ENCODE measurements at places on chromosomes 7 and 10.
A peak's percentile ranks its signal among the peaks of the same experiment; 100 is the strongest.

DNA sequence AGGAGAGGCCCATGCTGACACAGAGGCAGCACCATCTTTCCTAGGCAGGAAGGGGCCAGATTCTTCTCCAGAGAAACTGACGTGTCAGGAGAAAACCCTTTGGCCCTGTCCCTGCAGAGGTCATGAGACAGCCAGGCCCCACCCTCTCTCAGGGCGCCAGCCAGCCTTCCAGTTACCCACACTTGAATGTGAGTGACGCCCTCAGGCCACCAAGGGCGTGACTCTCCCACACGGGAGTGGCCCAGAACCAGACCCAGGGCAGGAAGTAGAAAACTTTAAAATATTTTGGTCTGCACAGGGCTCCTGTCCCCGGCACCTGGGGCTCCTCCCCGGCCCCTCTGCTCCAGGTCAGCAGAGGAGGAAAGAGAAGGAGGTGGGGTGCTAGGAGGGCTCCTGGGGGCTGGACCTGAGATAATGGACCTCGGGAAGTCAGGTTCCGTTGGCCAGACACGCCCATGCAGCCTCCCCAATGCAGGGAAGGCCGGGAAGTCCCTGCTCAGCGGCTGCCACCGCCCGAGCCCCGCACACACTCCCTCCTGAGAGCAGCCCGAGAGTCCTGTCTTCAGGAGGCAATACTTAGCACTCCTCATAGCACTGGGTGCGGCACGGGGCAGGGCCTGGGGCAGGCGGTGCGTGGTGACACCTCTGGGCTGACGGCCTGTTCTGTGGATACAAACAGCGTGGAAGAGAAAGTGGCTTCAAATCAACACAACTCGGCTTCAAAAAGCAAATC, 67.0 kb upstream of the CFAP46 start:
- no peak for DNase-seq

DNA sequence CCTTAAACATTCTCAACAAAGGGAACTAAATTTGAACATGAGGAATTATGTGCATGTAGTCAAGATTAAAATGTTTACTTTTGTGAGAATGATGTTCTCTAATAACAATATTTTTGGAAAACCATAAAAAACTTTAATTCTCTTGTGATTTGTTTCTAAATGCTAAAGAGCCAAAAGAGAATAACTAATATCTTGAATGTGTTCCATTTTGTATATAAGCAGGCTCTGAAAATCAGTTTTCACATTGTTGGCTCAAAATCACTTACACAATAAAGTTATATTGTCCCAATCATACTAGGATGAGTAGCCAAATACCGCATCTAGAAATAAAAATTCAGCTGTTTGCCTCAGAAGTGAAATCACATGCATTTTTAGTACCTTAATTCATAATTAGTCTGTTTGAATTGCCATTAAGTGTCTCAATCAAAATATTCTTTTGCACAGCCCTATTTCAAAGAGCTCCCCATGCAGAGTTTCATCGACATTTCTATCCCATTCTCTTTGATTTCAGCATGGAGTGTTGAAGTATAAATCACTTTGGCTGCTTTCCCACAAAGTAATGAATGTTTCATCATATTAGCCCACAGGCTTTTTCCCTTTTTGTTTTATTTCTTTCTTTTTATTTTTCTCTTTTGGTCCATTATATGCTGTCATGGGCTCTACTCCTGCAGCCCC, 420.3 kb upstream of the POM121L12 start:
- no peak for DNase-seq

- DNase-seq: no peak
These were observed 20.5 kb upstream of the JAZF1 start for GRCh38 chr7:28201131-28201530.

GRCh38 chr7:110187877-110188554, 902.9 kb upstream of the LRRN3 start:
- no peak for DNase-seq

DNA sequence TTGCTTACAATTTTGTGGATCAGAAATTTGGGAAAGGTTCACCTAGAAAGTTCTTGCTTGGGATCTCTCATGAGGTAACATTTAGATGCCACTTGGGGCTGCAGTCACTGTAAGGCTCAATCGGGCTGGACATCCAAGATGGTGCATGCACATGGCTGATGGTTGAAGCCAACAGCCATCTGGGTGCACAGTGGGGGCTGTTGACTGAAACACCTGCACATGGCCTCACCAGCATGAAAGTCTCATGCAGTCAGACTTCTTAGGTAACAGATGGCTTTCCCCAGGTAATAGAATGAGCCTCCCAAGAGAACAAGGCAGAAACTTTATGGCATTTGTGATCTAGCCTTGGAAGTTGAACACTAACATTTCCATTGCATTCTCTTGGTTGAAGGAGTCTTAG, 740.7 kb upstream of the AUTS2 start:
- DNase-seq: no peak

DNA sequence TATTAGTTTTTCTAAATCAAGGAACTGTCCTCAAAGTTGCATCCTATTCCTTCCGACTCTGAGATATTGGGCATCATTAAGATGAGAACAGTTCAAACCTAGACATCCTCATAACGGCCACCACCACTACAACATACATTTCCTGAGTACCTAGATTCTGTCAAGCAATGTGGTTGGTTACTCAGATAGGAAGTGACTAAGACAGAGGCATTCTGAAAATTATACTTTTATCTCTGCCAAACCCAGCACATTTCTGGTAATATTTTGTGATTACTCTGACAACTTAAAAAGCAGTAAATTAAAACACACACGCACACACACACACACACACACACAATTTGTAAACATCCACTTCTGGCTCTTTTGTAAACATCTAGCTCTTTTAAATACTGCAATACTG, 291.2 kb upstream of the MEOX2 start:
- DNase-seq: no peak

DNA sequence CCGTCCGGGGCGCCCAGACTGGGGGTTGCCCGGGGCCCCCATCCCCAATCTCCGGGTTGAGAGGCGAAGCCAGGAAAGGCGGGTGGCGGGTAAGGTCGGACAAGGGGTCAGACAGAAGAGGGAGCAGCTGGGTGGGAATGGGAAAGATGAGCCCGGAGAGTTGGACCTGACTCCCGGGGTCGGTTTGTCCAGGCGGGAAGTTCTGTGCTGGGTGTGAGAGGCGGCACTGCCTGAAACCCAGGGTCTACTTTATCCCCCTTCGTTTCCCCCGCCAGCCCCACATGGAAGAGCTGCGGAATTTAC, 675 bp downstream of the SLC4A2 start:
- DNase-seq: no peak

GRCh38 chr7:156979711-156980110, 30.2 kb downstream of the NOM1 start:
- no peak for DNase-seq

DNA sequence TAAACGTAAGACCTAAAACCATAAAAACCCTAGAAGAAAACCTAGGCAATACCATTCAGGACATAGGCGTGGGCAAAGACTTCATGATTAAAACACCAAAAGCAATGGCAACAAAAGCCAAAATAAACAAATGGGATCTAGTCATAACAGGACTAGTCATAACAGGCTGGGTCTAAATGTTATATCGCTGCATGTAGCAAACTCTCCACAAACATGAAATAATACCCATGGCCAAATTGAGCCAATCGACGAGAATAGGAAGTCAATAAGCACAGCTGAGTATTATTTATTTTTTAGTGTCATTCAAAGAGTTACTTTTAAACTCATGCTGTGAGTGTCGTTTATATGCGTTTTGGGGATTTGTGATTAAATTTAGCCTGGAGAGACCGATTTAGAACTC, 225.1 kb downstream of the TFEC start:
- DNase-seq: no peak

- DNase-seq: peak; percentile 80
These were observed at the start of gene UBE2H for GRCh38 chr7:129952653-129953560. TSS of gene UBE2H (minus strand) at chr7:129952960. CDS start at chr7:129952555, 405 bp downstream.

DNA sequence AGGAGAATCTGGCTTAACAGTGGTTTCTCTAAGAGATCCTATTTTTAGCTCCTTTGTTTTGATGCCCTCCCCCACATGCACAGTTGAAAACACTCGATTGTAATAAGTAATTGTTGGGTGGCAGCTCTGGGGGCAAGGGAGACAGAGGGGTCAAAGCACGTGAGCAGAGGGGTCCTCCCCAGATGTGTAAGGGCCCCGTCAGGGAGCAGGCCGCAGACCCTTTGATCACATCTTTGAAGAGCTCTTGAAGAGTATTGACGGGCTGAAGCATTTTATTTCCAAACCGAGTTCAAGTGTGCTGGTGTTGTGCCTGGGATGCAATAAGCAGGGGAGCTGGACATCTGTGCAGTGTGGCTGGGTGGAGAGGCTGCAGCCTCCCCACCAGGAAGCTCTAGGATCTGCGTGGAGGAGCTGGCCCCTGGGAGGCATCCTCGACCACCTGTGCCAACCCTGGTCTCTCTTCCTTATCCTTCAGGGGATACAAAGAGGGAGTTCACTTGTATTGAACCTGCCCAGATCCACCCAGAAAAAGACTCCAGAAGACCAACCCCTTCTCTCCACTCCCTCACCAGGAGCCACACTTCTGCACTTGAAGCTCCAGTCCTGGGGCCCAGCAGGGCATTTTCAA, 473.0 kb upstream of the MGMT start:
- no peak for DNase-seq

GRCh38 chr7:2860627-2861133, 16.6 kb upstream of the GNA12 start:
- no peak for DNase-seq

- DNase-seq: no peak
These were observed 71.2 kb upstream of the DUSP5 start for GRCh38 chr10:110426294-110427181.

DNA sequence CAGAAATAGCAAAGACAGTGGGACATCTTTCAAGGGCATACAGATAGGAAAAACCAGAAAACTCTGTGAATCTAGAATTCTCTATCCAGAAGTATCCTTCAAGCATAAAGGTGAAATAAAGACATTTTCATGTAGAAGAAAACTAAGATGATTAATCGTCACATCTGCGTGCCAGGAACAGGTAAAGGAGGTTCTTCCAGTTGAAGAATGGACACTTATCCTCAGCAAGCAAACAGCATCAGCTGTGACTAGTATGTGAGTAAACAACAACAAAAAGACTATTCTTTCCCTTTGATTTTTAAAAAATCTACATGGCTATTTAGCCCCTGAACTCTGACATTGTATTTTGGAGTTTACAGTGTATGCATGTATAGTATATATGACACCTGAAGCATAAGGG, 124.9 kb downstream of the LRMDA start:
- no peak for DNase-seq

DNA sequence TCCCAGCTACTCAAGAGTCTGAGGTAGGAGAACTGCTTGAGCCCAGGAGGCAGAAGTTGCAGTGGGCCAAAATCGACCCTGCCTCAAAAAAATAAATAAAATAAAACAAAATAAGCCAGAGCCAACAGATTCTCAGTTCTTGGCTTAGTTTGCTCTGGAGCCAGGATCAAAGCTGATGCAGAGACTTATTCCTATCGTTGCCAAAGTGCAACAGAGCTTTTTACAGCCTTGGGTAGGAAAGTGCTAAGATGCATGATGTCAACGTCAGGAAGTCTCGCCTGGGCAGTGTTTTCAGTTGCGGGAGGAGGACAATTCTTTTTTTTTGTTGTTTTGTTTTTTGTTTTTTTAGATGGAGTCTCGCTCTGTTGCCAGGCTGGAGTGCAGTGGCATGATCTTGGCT, 43.8 kb upstream of the CYTH3 start:
- no peak for DNase-seq

DNA sequence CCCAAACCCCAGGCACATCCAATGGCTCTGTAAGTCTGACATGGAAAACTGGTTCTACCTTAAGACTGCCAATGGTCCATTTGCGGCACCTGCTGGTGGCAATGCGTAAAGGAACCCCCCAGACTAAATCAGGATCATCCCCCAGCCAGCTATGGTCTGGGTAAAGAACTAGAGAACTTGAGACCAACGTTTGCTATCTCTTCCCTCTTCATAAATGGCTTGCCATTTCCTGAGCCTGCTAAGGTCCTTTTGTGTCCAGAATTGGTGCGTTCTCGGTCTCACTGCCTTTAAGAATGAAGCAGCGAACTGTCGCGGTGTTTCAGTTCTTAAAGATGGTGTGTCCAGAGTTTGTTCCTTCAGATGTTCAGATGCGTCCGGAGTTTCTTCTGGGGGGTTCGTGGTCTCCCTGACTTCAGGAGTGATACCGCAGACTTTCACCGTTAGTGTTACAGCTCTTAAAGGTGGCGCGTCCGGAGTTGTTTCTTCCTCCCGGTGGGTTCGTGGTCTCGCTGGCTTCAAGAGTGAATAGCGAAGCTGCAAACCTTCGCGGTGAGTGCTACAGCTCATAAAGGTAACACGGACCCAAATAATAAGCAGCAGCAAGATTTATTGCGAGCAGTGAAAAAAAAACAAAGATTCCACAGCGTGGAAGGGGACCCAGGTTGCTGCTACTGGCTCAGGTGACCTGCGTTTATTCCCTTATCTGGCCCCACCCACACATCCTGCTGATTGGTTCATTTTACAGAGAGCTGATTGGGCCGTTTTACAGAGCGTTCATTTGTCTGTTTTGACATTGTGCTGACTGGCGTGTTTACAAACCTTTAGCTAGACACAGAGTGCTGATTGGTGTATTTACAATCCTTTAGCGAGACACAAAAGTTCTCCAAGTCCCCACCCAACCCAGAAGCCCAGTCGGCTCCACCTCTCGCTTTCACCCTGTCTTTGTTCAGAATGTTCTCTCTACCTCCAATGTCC, 95.4 kb downstream of the ELMO1 start:
- DNase-seq: peak; percentile 30

DNA sequence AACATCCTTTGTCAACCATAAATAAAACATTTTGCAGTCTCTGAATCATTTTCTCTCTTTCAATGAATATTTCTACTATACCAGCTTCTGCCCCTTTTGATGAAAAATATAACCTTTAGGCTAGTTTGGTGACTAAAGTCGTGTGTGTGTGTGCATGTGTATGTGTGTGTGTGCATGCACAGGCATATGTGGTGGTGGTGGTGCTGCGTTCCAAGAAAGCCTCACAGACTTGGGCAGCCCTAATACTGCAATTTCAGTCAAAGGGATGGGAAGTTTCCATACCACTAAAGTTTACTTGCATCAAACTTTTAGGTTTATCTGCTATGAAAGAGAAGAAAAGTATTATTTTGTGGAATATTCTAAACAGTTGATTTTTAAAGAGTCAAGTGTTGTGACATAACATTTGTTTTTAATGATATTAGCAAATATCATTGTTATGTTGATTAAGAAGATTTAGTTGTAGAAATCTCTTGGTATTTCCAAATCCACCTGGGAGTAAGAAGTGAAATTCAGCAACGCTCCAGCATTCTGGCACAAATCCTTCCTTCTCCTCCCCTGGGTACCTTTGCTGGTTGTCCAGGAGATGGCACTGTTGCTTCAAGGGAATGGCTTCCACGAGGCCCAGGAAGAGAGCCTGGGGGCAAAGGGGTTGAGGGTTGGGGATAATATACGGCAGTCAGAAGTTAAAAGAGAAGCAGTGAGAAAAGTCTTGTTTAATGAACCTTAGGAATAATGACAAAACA, 41.5 kb downstream of the ASB4 start:
- no peak for DNase-seq

DNA sequence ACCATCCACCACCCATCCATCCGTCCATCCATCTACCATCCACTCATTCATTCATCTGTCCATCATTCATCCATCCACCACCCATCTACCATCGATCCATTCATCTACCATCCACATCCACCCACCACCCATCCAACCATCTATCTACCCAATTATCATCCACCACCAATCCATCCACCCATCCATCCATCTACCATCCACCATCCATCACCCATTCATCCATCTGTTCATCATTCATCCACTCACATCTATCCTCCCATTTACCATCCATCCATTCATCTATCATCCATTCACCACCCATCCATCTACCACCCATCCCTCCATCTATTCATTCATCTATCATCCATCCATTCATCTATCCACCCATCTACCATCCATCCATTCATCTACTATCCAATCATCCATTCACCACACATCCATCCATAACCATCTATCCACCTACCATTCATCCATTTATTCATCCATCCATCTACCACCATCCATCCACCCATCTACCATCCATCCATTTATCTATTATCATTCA, 188.8 kb downstream of the JCAD start:
- no peak for DNase-seq
